Activated CD4-positive, CD25-positive, alpha-beta regulatory T cell (primary cell): ENCODE measurements at places on chromosomes 1 and 21.

DNA sequence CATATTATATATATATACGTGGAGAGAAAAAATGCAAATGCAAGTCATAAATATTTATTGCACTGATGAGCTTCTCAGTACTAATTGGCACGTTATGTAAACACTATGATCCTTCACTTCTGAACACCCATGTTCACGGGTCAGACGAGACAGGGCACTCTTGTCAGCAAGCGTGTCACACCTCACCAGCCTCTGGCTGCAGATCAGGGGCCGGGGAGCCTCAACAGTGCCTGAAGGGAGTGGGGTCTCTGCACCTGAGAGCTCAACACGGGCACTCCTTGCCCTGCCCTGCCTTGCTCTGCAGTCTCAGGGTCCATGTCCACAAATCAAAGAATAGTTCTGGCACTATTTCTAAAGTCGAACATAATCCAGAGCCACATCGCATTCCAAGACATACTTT lies 409 bp upstream of the HIVEP3 start:
- no peak for DNase-seq

DNA sequence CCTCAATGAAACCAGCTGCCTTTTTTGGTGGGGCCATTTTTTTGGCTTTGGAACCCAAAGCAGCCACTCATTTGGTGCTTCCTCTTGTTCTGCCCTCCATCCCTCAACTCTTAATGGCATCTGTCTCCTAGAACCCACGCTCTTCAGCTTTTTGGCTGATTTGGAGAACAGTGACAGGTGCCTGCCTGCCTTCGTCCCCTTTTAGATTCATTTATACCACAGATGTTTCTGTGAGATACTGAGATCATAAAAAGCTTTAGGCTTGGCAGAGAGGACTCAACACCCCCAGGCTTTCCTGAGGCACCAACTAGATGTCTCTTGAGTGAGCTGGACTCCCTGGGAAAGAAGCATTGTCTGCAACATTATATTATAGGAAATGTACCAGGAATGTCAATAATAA lies 20.4 kb upstream of the YTHDF2 start:
- no peak for DNase-seq

DNA sequence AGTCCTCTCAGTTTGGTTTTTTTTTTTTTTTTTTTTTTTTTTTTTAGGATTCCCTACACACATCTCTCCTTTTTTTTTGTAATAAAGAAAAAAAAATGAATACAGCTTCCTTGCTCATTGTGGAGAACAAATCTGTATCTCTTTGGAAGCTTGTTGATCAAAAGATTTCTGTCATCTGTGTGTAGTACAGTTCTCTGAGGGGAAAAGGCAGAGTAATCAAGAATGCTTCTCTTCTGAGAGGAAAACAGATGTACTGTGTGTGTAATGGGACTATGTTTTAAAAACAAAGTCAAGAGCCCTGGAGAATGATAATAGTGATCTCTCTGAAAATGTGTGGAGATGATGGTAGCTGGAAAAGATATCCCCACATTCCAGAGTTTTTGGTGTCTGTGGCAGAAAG lies 16.5 kb upstream of the ROR1 start:
- no peak for DNase-seq

- peak; percentile 39 for DNase-seq
Observed at GRCh38 chr1:225427235-225428067, at the start of gene LBR. TSS of gene LBR (minus strand) at chr1:225428038. CDS start at chr1:225424075, 3,963 bp downstream.

DNA sequence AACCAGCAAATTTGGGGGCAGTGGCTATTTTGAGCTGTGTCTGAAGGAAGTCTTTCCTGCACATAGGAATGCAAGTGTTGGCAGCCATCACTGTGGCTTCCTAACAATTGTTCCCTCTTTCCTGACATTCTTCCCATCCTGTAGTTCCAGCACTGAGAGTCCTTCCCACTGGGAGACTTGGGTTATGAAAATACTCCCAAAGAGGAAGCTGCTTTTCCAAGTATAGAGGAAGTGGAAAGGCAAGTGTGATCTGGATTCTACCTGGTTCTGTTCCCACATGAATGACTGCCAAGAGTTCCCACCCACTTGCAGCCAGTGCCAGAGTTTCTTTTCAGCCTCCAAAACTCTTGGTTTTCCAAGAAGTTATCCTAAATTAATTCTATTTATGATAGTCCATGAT lies 98.5 kb upstream of the CD53 start:
- no peak for DNase-seq

- no peak for DNase-seq
Observed at GRCh38 chr1:188269956-188270355, 1441.2 kb downstream of the PLA2G4A start.

GRCh38 chr1:151993734-151994496 lies at the start of gene S100A10:
TSS of gene S100A10 (minus strand) at chr1:151993859. CDS start at chr1:151986230, 7,629 bp downstream.
- DNase-seq = peak; percentile 34

DNA sequence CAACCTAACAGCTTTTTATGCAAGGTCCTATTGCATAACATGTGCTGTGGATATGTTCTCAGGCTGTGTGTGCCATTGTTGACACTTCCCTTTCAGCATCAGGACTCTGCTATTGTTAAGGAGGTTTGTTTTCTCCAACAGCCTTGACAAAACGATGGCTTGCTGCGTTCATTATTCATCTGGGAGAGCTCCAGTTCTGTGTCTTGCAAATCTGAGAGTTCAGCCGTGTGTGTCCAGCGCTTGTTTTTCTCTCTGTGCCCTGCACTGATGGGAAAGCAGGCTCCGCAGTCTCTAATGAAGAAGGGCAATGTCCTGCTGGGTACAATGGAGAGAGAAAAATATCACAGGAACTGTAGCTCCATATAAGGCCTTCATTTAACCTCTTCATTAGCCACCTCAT lies 63.7 kb downstream of the CLDN17 start:
- DNase-seq = no peak

DNA sequence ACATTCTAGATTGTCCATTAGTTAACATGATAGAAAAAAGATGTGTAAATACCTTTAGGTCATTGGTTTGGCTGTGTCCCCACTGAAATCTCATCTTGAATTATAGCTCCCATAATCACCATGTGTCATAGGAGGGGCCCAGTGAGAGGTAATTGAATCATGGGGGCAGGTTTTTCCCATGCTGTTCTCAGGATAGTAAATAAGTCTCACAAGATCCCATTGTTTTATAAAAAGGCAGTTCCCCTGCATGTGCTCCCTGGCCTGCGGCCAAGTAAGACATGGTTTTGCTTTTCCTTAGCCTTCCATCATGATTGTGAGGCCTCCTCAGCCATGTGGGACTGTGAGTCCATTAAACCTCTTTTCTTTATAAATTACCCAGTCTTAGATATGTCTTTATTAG lies 32.5 kb upstream of the SLC44A5 start:
- DNase-seq = no peak

GRCh38 chr1:156618853-156619581 lies at the start of gene HAPLN2:
TSS of gene HAPLN2 (plus strand) at chr1:156619415. CDS start at chr1:156623491, 4,076 bp downstream.
- DNase-seq = no peak

- no peak for DNase-seq
Observed at GRCh38 chr1:193762236-193762635, 575.8 kb upstream of the B3GALT2 start.

- DNase-seq = no peak
Observed at GRCh38 chr1:236845830-236846229, 50.7 kb downstream of the MTR start.

DNA sequence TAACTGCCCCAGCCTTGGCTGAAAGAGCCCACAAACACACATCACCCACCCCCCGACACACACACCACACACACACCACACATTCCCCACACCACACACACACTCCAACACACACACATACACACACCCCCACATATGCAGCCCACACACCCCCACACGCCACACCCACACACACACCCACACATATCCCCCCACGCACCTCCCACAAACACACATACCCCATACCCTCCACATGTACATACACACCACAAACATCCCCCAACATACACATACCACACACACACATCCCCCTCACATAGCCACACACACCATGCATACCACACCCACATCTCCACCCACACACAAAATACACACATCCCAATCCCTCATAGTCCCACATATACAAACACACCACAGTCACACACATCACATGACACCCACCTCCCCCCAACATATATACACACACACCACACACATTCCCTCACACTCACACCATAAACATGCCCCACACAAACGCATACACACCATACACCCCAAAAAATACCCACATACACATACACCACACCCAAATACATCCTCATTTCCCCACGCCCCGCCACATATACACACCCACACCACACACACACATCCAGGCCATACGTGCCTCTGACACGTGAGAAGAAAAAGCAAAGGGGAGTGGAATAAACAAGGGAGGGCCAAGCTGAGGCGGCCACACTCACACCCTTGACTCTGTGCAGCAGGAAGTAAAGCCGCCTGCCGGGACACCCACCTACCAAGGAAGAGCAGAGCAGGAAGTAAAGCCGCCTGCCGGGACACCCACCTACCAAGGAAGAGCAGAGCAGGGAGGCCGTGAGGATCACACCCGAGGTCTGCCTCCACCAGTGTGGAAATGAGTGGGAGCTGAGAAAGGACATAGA lies 53.7 kb downstream of the HSF2BP start:
- DNase-seq = no peak

DNA sequence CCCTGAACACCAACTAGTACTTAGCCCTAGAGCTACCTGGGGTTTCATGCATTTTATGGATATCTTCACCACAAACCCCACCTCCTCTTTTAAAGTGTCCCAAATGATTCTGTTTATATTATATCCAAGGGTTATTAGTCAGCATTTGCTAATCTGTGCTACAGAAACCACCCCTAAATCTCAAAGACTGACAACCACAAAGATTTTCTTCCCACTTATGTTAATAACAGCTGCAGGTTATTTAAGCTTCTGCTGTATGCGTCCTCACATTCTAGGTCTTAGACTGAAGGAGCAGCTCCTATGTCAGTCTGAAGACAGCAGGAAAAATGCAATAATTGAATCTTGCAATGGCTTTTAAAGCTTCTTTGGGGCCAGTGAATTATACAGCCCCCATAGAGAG lies 11.2 kb upstream of the PHC2 start:
- no peak for DNase-seq

DNA sequence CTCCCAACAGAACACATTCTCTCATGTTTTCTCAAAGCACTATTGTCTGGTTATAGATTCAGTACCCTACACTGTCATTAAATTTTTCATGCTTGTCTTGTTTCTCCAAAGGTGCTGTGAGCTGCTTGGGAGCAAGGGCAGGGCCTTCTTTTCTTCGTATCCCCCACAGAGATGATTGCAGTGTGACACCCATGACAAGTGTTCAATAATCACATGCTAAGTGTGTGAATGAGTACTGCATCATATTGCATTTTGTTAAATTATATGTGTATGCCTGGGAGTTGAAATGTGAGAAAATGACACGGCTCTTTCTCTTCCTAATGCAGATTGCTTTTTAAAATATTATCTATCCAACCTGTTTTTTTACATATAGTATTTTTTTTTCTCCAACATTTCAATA lies 57.3 kb upstream of the MAGI3 start:
- no peak for DNase-seq

- no peak for DNase-seq
Observed at GRCh38 chr1:25641931-25642573, 25.5 kb downstream of the MAN1C1 start.

GRCh38 chr1:113904293-113904673 lies 316 bp downstream of the AP4B1 start:
- DNase-seq = no peak

GRCh38 chr1:165290148-165290547 lies 66.4 kb downstream of the LMX1A start:
- no peak for DNase-seq

DNA sequence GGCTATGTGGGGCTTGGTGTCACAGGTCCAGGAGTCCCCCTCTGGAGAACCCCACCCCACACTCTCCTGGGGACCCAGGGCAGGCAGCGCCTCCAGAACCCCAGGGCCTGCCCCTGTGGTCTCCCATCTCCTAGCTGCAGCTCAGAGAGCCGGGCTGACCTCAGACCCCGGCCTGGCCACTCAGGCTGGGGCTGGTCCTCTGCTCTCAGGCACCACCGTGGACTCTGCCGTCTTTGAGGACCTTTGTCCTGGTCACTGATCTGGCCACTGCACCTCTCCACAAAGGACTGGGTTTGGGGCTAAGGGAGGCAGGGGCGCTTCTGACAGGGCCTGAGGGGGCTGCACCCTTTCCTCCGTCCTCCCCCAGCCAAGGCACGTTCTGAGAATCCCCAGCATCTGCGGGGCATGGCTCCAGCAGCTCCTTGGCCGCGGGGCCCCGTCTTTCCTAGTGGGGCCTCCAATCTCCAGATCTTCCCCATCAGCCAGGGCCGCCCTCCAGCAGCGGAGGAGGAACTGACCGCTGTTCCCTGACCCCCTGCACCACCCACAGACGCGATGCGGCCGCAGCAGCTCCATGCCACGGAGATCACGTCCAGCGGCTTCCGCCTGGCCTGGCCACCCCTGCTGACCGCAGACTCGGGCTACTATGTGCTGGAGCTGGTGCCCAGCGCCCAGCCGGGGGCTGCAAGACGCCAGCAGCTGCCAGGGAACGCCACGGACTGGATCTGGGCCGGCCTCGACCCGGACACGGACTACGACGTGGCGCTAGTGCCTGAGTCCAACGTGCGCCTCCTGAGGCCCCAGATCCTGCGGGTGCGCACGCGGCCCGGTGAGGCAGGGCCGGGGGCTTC lies 3.3 kb downstream of the VWA1 start:
- DNase-seq = no peak

DNA sequence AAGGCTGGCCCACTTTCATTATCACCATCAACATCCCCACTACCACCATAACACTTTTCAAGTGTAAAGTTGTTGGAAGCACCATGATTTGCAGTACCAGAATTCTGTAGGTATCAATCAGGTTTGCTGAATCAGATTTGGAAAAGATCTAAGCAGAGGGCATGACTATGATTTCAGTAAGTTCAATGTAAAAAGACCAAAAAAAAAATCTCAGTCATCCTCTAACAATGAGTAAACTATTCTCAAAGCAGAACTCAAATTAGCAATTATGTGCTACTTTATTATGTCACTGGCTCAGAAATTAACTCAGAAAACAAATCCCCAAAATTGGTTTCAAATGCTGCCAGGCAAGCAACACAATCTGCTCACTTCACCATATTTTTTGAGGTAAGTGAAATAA lies 187.8 kb upstream of the HP1BP3 start:
- no peak for DNase-seq
